ENCODE measurements at places on chromosomes 5 and 9. TPM values are rescaled to one million over a fixed set of nuclear protein-coding genes. Genes with fewer than 3 reads are reported as not detected.

DNA sequence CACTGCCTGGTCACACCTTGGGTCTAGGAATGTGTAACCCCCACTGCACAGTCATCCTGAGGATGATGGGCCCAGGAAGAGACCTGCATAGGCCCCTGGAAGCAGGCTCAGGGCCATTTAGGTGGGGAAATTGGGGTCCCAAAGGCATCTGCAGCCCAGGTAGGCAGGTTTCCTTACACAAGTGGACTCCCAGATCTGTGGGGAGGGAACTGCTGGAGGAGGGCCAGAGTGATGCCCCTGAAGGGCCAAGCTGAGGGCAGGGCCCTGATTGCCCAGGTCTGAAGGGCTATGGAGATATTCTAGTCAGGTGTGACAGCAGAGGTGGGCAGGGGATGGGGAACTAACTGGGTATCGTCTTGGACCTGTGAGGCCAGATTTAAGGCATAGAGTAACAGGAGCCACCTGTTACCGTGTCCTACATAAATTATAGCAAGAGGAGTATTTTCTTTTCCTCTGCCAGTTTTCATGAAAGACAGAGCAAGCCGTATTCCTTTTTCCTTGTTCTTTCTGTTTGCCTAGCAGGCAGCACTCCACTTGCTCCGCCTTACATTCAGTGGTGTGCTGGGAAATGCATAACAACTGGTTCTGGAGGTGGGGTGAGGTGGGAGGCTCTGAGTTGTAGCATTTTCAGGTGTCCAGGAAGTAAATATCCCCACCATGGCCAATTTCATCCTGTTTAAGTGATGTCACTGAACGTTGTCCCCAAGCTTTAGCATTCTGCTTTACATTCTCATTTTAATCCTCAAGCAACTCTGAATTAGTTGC is 41.3 kb downstream of the PPARGC1B start:
- no peak for DNase-seq
- H3K4me3 ChIP-seq = no peak overlapping the region
- peaks cover 38% of the 10 kb centered on the region for H3K4me1 ChIP-seq
- H3K27me3 ChIP-seq = no peaks in the 10 kb centered on the region
- H3K27ac ChIP-seq = peak overlapping the region; percentile 61
- H3K36me3 ChIP-seq = no peaks in the 10 kb centered on the region

DNA sequence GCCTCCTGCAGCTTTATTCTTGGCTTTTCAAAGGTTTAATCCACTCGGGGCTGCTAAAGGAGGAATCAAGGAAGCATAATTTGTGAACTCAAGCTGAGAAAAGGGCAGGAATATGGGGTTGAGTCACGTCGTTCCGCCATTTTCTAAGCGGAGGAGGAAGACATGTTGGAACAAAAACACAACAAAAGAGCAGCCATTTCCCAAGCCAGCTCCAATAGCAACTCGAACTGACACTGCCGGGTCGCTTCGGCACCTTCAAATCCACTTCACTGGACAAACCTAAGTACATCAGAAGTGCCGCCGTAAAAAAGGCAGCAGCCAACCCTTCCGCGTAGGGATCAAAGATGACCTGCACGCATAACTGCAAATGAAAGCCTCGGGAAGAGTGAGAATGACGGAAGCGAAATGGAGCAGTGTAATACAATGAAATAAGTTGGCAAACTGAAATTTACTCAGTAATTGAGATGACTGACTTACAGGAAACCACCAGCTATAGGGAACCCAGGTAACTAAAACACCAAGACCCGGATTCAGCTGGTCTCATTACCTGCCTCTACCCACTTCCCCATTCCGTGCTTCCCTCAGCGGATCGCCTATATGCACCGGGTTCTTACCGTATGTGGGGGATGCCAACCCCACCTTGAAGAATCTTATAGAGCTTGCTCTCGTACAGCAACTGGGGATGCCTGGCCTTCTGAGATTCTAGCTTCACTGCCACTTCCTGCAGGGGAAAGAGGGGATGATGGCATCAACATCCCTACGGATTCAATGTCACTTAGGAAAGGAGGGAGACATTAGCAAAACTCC is 1.6 kb downstream of the CSNK1A1 start:
- no peaks in the 10 kb centered on the region for H3K27me3 ChIP-seq
- peak; percentile 86 for DNase-seq
- H3K36me3 ChIP-seq = peaks cover 27% of the 10 kb centered on the region

GRCh38 chr9:104260004-104260403 is 165.9 kb downstream of the SMC2 start:
- no peaks in the 10 kb centered on the region for H3K27me3 ChIP-seq
- no peaks in the 10 kb centered on the region for H3K36me3 ChIP-seq
- H3K4me3 ChIP-seq = no peak overlapping the region
- H3K27ac ChIP-seq = no peak overlapping the region
- H3K4me1 ChIP-seq = no peaks in the 10 kb centered on the region

DNA sequence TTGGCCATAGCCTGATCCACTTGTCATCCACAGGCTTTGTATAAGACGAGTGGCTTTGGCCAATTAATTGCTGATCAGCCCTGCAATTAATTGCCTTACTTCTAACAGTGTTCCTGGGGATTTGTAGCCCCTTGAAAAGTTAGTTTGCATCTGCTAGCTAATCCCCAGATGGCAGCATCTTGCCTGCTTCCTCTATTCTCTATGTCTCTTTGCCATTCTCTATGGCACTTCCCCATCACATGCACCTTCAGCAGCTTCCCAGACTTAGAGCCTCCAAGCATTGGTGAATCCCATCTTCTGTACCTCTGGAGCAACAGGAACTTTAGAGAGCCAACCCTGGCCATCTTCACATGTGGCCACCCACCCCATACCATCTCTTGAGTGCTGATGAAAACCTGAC is 197.0 kb upstream of the DMAC1 start:
- no peak for DNase-seq
- H3K4me3 ChIP-seq = no peak overlapping the region
- H3K27me3 ChIP-seq = no peaks in the 10 kb centered on the region
- H3K4me1 ChIP-seq = no peaks in the 10 kb centered on the region

- H3K4me3 ChIP-seq = no peak overlapping the region
- H3K27me3 ChIP-seq = no peaks in the 10 kb centered on the region
- no peak for DNase-seq
- no peaks in the 10 kb centered on the region for H3K4me1 ChIP-seq
Measured at GRCh38 chr9:16289639-16290038, 580.8 kb downstream of the BNC2 start.

GRCh38 chr9:89734600-89735041 is 129.8 kb downstream of the GADD45G start:
- DNase-seq = no peak
- peaks cover 21% of the 10 kb centered on the region for H3K4me1 ChIP-seq
- H3K36me3 ChIP-seq = no peaks in the 10 kb centered on the region
- no peak overlapping the region for H3K27ac ChIP-seq
- H3K27me3 ChIP-seq = no peaks in the 10 kb centered on the region

Gene TRIM7
- total RNA-seq = 1.2 TPM

Gene CDH18
- total RNA-seq = not detected

Gene CAMK2A
- total RNA-seq = 6.4 TPM

Gene FAM163B
- not detected for total RNA-seq
